ENCODE measurements at places on chromosomes 7 and 10.

- no peak for DNase-seq
These were observed 119.3 kb upstream of the FRMD4A start for GRCh38 chr10:14450041-14450491.

DNA sequence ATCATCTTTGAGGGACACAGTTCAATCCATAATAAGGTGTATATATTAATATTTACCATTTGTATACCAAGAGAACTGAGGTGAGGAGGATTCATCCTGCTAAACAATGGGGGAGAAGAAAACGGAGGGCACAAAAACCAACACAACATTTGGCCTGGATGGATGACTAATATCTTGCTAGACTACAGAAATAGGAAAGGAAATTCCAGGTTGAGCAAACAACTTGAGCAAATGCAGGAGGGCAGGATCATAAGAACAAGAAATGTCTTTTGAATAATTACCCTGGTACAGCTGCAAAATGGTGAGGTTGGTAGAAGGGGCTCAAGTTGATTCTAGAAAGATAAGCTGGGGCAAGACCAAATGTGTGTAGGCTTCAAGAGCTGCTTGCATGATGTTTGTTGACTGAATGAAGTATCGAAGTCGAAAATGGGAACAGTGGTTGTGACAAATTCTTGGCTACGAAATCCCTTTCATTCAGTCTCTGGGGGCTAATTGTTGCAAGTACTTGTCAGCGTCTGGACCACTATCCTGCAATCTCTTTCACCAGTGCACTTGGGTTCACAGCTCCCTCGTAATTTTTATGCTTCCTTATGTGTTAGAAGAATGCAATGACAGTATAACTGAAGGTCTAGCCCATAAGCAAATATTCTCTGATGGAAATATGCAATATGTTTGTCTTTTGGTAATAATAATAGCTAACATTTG is 176.2 kb downstream of the PTEN start:
- DNase-seq = no peak

- DNase-seq = no peak
These were observed 91.5 kb downstream of the ARID5B start for GRCh38 chr10:61992671-61993668.

- no peak for DNase-seq
These were observed 310.4 kb downstream of the CTNNA3 start for GRCh38 chr10:67385566-67385965.

DNA sequence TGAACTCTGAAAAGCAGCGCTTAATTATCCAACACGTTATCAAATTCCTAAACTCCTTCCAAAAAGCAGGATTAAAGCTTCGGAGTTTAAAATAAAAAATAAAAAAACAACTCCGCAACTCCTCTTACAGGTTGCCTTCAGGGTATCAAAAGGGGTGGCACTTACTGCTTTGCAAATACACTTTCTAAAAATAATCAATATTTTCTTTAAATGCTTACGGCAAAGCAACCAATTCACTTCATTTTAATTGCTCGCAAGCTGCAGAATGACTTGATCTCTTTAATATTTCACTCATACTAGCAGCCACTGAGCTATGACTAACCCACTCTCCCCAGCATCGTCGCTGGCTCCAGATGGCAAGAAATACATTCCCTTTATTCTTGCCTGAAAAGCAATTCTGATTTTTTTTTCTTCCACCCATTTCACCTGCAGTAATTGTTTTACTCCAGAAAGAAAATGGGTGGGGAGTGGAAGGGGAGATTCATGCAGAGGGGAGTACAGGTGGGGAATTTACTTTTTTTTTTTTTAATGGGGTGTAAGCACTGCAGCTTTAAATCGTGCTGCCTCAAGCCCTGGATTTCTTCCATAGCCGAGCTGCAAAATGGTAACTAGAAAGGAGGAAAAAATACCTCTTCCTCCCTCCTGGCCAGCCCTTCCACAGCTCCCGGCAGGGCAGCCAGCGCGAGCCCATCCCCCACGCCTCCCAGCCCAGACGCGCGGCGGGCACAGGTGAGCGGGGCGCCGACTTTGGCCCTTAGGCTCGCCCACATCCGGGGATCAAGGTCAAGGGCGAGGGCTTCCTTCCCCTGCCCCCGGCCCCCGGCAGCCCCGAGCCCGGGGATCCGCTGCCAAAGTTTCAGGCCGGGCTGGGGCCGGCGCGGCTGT is 54.2 kb upstream of the FHIP2A start:
- DNase-seq = no peak

DNA sequence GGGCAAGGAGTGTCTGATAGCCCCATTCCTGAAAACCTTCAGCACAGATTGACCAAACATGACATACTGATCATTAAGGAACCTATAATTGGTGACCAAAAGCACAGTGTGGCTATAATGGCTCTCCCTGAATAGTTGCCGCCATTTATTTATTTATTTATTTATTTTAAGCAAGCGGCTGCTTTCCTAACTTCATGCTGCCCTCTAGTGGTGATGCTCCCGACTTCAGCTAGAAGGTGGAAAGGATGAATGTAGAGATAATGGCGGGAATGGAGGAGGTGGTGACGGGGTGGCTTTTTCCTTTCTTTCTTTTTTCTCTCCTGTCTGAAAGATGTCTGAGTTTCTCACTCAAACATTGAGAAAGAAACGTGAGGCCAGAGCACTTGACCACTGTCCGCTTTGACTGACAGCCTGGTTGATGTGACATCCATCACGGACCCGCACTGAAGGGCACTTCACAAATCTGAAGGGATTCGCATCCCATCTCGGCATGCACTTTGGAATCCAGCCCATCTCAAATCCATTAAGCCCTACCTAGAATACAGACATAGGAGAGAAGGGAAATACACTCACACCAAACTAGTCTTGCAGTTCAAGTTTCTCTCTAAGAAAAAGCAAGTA is 1090.1 kb downstream of the KCNMA1 start:
- no peak for DNase-seq

GRCh38 chr10:29623797-29624196 is 11.0 kb downstream of the SVIL start:
- no peak for DNase-seq

GRCh38 chr10:131212763-131213325 is 98.7 kb downstream of the TCERG1L start:
- DNase-seq = no peak

- DNase-seq = no peak
These were observed 286.1 kb upstream of the KLF6 start for GRCh38 chr10:4070921-4071660.

- DNase-seq = no peak
These were observed 107.3 kb upstream of the KDM7A start for GRCh38 chr7:140284062-140284461.

DNA sequence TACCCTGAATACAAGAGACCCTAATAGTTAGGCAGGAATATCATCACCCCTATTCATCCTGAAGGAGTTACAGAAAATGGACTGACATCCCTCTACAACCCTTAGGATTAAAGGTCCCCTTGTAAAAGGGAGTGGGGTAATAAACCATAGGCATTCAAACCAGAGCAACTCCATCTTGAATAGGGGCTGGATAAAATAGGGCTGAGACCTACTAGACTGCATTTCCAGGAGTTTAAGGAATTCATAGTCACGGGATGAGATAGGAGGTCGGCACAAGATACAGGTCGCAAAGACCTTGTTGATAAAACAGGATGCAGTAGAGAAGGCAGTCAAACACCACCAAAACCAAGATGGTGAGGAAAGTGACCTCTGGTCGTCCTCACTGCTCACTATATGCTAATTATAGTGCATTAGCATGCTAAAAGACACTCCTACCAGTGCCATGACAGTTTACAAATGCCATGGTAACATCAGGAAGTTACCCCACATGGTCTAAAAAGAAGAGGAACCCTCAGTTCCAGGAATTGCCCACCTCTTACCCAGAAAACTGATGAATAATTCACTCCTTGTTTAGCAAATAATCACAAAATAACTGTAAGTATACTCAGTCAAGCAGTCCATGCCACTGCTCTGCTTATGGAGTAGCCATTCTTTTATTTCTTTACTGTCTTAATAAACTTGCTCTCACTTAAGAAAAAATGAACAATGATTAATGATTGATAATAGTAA is 37.2 kb downstream of the CUBN start:
- DNase-seq = no peak

- no peak for DNase-seq
These were observed 22.3 kb downstream of the ZNF518A start for GRCh38 chr10:96152437-96152836.

GRCh38 chr10:49083261-49083660 is 32.1 kb downstream of the VSTM4 start:
- no peak for DNase-seq

GRCh38 chr7:29100924-29101323 is 45.4 kb downstream of the CPVL start:
- no peak for DNase-seq

Data from stimulated activated CD8-positive, alpha-beta memory T cell treated with anti-CD3 and anti-CD28 coated beads, Interleukin-2, amount 100 ng/mL, for 1 hour (primary cell).